SJSA1 (cell line): ENCODE measurements at places on chromosomes 2 and 18.

DNA sequence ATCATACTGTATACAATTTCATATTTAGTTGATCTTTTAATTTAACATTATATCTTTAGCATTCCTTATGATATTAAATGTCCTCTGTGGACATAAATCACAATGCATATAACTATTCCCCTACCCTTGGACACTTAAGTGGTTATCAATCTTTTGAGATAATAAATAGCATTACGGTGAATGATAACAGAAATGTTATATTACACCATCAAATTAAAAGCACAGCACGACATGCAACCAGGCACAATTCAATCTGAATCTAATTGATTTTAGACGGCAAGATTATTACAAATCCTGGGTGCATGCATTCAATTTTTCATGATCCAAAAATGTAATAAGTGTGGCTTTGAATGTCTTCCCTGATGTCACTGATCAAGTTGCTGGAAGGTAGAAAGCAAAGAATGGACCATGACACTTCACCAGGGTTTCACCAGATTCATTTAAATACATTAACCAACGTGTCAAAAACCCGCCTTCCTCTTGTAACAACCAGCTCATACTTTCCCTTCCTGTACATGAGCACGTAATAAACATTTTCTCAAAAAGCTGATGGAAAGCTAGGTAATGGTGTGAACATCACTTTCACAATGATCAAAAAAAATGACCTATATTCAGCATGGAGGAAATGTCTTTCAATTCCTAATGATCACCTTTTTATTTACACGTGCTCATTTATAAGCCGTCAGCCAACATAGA is 513.7 kb upstream of the ID2 start:
- no peak for DNase-seq

- DNase-seq: no peak
Measured at GRCh38 chr2:178128836-178129630, 16.8 kb downstream of the RBM45 start.

GRCh38 chr2:9538000-9538507 is 17.6 kb downstream of the ADAM17 start:
- DNase-seq: no peak

- no peak for DNase-seq
Measured at GRCh38 chr2:192298664-192299063, 103.9 kb upstream of the TMEFF2 start.

- no peak for DNase-seq
Measured at GRCh38 chr2:61770298-61770697, 83.6 kb downstream of the FAM161A start.

- DNase-seq: no peak
Measured at GRCh38 chr2:64104933-64105332, 39.3 kb downstream of the PELI1 start.

DNA sequence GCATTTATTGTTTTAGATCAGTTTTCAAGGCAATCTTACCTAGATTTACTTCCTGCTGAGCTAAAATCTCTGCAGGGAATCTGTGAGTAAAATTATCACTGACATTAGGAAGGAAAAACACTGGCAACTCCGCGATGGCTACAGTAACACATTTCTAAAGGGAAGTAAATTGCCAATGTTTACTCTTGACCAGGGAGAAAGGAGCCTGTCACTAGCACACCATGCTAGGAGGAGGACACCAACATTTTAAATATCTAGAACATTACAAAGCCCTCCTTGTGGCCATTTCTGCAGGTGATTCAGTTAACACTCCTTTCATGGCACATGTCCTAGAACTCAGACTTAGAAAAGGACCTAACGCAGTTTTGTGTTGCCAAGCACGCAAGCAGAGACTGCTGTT is 58.4 kb downstream of the TCF4 start:
- DNase-seq: no peak

- no peak for DNase-seq
Measured at GRCh38 chr18:73101977-73102376, 234.2 kb upstream of the NETO1 start.

GRCh38 chr2:169193618-169194017 is 124.3 kb downstream of the DHRS9 start:
- no peak for DNase-seq

DNA sequence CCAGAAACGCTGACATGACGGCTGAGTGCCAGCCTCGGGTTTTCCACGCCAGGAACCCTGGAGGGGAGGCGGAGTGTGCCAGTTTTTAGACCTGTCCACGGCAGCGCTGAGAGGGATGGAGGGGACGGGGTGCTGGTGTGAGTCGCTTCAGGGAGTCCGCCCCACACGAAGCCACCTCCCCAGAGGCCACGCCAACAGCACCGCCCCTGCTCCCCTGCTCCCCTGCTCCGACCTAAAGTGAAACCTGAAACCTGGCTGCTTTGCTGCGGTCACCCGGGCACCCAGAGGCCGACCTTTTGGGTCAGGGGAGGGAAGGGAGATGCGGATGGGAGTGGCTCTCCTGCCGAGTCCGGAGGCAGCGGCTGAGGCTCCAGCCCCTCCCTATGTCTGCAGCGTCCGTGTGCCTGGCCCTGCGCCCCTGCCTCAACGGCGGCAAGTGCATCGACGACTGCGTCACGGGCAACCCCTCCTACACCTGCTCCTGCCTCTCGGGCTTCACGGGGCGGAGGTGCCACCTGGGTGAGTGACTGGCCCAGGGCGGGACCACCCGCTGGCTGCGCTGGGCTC is 38.1 kb downstream of the SNED1 start:
- DNase-seq: peak; percentile 89

DNA sequence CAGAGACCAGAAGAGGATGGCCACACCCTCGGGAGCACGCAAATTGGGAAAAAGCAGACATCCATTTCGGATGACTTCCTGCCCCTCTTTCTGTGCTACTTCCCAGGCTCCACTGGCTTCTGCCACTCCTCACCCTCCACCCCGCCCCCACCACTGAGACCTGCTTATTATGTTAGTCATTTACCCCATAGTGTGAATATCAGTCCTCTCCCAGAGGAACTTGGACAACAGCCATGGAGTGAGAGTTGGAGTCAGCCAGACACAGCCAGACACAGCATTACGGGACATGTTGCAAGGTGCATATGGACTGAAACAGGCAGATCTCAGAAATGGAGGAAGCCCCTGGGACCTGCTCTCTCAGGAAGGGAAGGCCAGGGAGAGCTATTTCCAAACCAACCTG is 51.8 kb downstream of the CTIF start:
- peak; percentile 44 for DNase-seq

- DNase-seq: no peak
Measured at GRCh38 chr18:74351354-74351753, 35.7 kb downstream of the C18orf63 start.

GRCh38 chr2:47226923-47227220 is 71.8 kb upstream of the STPG4 start:
- no peak for DNase-seq
